ENCODE measurements at places on chromosomes 11 and 22.
A peak's percentile ranks its signal among the peaks of the same experiment; 100 is the strongest.

- DNase-seq, result no peak
Observed at GRCh38 chr11:68025047-68025446, 5.4 kb upstream of the NDUFS8 start.

- DNase-seq, result no peak
Observed at GRCh38 chr22:37176464-37177061, 11.5 kb downstream of the C1QTNF6 start.

GRCh38 chr11:65181569-65182257 lies at the start of gene CAPN1:
Gene CAPN1 (plus strand): TSS chr11:65181928. CDS start chr11:65182702, 774 bp downstream.
- peak; percentile 82 for DNase-seq

DNA sequence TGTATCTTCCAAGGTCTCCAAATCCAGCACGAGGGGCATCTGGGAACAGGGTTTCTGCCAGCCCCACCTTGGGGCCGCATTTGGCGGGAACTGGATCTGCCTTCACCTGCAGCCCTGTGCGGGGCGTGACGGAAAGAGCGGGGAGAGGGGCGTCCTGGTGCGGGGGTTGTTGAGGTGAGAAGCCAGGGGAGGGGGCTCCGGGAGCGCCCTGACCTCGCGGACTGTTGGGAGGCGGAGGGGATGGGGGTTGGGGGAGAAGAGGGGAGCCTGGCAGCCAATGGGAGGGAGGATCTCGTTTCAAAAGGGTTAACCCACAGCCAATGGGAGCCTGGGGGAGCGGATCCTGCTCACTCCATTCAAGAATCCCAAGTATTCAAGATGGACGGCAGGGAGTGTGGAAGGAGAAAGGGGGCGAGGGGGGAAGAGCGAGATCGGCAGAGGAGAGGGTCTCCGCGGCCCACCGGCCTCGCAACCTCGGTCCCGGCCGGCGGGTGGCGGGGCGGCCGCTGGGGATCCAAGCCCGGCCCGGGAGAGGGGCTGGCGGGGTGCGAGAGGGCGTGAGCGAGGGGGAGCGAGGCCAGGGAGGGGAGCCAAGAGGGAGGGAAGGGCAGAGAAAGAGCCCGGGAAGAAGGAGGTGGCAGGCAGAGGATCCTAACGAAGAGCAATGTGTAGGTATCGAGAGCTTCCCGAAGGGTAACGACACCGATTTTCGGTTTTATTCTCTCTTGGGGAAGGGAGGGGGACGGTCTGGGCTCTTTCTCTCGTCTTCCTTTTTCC lies 11.5 kb downstream of the YPEL4 start:
- DNase-seq, result peak; percentile 97

DNA sequence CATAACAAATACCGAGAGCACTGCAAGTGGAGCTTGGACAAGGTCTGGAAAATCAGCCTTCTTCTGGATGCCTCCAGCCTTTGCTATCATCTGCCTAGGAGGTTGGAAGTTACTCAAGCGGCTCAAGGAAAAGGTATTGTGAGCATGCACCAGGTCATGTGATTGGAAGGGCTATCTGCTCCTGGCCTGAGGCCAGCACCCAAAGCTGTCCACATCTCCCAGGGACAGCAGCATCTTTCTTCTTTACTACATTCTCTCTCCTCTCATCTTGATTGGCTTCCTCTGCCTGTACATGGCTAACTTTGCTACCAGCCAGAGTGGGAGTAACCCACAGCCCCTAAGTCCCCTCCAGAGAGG lies 44.2 kb upstream of the AMPD3 start:
- DNase-seq, result no peak

DNA sequence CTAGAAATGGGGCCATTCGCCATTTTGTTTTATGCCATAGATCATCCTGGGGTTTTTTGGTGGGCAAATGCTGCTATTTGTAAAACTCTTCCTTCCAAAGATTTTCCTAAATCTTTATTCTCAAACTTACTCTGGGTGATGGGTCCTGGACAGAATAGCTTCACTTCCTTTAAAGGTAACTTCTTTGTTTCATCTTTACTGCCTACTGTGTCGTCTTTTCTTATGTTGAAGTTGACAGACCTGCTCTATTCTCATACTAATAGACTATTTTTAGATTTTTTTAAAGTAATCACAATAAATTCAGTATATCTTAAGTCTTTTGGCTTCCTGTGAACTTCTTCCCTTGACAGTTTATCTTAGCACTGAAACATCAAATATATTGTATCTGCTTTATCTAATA lies 98.6 kb downstream of the YAP1 start:
- DNase-seq, result no peak

- peak; percentile 73 for DNase-seq
Observed at GRCh38 chr22:32880893-32881596, 79.5 kb downstream of the TIMP3 start.

- DNase-seq, result no peak
Observed at GRCh38 chr22:19275513-19275912, 16.0 kb downstream of the CLTCL1 start.

GRCh38 chr11:62432695-62433094 lies 13.9 kb downstream of the SCGB1A1 start:
- DNase-seq, result no peak

GRCh38 chr22:38180841-38181452 lies 683 bp downstream of the PLA2G6 start:
- DNase-seq, result no peak

GRCh38 chr11:13720940-13721339 lies 52.5 kb downstream of the FAR1 start:
- DNase-seq, result no peak

- no peak for DNase-seq
Observed at GRCh38 chr11:128318856-128319474, 268.4 kb downstream of the ETS1 start.

- peak; percentile 60 for DNase-seq
Observed at GRCh38 chr11:72425053-72425980, 9.0 kb downstream of the CLPB start.

DNA sequence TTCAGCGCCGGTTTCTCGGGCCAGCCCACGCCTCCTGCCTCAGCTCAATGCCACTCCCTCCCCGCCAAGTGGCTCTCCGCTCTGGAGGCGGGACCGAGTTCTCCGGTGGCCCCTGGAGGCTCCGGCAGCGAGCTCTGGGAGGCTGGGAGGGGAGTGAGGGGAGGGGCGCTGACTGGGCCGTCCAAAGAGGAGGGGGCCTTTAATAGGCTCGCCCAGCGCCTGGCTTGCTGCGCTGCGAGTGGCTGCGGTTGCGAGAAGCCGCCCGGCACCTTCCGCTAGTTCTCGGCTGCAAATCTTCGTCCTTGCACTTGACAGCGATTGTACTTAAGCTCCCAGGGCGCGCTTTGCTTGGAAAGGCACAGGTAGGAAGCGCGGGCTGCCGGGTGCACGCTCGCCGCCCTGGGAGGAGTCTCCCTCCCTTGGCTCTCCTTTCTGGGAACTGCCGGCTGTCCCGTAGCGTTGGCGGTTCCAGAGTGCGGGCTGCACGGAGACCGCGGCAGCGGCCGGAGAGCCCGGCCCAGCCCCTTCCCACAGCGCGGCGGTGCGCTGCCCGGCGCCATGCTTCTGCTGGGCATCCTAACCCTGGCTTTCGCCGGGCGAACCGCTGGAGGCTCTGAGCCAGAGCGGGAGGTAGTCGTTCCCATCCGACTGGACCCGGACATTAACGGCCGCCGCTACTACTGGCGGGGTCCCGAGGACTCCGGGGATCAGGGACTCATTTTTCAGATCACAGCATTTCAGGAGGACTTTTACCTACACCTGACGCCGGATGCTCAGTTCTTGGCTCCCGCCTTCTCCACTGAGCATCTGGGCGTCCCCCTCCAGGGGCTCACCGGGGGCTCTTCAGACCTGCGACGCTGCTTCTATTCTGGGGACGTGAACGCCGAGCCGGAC lies at the start of gene ADAMTS15:
Gene ADAMTS15 (plus strand): TSS at position 230 of the 894 bp plus-strand sequence. CDS start 329 bp downstream, at position 559.
- DNase-seq, result peak; percentile 85

DNA sequence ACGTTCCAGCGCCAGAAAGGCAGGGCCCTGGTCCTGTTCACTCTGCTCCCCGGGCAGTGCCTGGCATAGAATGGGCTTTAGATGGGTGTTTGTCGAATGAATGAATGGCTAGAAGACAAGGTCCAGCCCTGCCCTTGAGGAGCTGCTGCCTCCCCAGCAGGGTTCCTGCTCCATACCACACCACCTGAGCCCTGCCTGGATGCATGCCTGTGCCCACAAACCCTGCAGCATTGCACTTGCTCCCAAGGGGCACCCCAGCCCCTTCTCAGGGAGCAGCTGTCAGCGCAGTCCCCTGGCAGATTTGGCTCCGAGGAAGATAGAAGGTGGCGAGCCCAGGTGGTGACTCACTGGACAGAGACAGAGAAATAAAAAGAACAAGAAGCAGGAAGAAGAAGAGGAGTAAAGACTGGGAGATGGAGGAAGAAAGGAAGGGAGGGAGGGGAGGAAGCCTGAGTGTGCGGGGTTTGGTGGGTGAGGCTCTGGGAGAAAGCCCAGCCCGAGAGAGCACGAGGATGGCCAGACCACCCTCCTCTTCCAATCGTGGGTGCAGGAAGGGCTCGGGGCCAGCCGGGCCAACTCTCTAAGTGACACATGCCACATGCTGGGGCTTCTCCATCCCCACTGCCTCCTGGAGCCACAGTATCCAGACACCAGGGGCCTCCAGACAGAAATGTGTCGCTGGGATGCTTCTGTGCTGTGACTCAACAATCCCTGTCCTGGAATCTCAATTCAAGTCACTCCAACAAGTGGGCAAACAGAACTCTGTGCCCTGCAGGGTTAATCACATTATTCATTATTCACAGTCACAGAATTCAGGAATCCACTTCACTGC lies 1474.3 kb downstream of the BRD1 start:
- no peak for DNase-seq

GRCh38 chr11:20003351-20003750 lies 156.9 kb downstream of the DBX1 start:
- no peak for DNase-seq

GRCh38 chr11:396948-397548 lies 3.0 kb downstream of the PKP3 start:
- DNase-seq, result peak; percentile 36

DNA sequence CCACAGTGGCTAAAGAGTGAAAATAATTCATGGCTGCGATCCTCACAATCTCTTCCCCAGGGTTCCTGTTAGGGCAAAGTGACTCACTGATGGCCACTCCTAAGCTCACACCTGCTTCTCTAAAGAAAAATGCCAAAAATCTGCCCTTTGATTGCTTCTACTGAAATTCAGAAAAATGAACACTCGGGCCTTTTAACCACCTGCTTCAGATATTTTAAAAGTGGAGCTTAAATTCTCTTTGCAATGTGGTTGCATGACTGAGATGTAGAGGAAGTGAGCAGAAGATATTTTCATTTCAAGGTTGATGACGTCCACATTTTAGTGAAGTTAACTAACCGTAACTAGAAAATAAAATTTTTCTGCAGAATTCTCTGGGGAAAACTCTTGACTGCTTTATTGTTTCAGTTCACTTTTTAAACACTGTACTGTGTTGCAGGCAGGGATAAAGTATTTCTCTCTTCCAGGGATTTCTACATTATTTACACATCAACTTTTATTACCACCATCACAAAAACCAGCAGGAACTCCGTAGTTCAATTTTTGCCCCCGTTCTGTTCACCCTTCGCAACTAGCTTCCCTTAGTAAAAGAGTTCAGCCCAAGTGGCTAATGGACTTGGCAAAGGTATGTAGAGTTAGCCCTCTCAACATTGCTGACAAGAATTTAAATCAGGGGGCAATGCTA lies 8.5 kb downstream of the RAB30 start:
- no peak for DNase-seq

GRCh38 chr11:14346303-14346955 lies 12.6 kb downstream of the RRAS2 start:
- no peak for DNase-seq

GRCh38 chr22:50694099-50694605 lies 21.5 kb downstream of the SHANK3 start:
- no peak for DNase-seq

- no peak for DNase-seq
Observed at GRCh38 chr11:71979094-71979493, 19.6 kb upstream of the IL18BP start.

- DNase-seq, result no peak
Observed at GRCh38 chr11:19407677-19408270, 167.0 kb upstream of the E2F8 start.

GRCh38 chr11:36211761-36212430 lies 77.3 kb downstream of the COMMD9 start:
- DNase-seq, result peak; percentile 54

GRCh38 chr11:10304495-10305261 lies at the start of gene ADM:
Gene ADM (plus strand): TSS chr11:10305073. CDS start chr11:10305701, 628 bp downstream.
- peak; percentile 40 for DNase-seq

DNA sequence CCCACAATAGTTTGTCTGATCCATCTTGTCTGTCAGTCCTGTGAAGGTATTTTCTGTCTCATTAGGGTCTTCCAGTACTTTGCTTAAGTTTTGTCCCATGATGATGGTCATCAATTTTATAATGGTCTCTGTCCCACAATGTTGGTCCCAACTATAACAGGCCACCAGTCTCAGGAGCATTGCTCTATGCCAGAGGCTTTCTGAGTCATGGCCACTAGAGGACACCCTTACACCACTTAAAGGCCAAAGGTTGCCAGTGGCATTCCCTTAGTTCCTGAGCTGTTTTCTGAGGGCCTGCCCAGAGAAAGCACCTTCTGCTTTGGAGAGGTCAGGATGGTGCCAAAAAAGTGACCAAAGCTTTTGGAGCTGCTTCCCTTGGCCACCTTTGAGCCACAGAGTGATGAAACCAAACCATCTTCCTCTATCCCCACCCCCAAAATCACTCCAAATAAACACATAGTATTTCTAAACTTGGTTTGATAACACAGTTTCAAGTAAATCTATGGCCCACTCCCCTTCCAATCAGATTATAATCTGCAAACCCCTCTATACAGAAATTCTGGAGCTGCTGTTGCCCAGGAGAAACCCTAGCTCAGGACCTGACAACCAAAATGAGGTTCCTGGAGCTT lies 19.3 kb downstream of the EIF3F start:
- peak; percentile 87 for DNase-seq

- no peak for DNase-seq
Observed at GRCh38 chr22:39731481-39731880, 160.9 kb downstream of the CACNA1I start.

DNA sequence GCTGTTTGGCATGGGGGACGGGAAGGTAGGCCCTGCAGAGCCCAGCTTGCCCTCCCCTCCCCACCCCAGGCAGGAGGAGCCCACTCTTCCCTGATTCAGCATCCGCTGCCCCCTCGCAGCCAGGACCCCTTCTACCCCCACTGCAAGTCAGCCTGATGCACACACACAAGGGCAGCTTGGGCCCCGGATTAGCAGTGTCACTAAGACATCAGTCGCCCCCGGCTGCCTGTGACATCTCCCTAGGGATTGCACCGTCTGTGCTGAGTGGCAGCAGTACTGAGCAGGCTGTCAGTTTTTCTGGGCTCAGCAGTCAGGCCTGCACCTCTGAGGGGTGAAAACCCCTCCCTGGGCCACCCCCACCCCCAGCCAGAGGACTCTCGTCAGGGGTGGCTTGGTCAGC lies 30.4 kb upstream of the SYT7 start:
- DNase-seq, result peak; percentile 79

DNA sequence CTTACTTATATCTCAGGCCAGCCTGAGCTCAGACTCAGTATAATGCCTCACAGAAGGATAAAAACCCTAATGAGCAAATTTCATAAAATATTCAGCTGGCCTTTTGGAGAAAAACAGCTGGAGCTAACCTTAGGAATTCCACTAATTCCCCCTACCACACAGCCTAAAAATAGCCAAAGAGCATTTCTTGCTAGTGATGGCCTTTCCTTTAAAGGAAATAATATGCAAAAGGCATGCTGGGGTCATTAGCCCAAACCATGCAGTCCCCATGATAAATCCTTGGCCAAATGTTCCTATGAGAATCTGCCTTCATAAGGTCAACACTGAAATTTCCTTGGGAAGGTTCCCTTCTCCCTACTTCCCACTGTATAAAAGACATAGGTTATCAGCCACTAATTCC lies 38.2 kb downstream of the SYTL2 start:
- no peak for DNase-seq
